Kidney epithelial cell (primary cell): ENCODE measurements at places on chromosomes 12 and 14. TPM values are rescaled to one million over a fixed set of nuclear protein-coding genes. Genes with fewer than 3 reads are reported as not detected.

CLEC4A gene
- total RNA-seq, result 0.50 and 0.62 TPM in 2 replicates

- DNase-seq, result no peak
Measured at GRCh38 chr14:50347521-50347920, 35.4 kb downstream of the DMAC2L start.

DNA sequence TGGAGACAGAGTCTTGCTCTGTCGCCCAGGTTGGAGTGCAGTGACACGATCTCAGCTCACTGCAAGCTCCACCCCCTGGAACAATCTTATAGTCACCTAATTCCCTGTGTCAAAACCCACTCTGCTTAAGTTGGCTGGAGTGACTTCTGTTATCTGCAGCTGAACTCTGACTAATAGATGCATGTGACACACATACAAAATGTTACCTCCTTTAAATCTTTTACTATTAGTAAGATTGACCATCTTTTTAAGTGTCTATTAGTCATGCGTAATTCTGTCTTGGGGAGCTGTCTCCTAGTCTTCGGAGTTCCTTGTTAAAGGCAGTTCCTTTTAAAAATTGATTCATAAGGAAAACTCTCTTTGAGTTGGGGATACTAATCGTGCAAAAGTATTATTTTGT is 7.4 kb downstream of the IFI27L1 start:
- no peak for DNase-seq

DNA sequence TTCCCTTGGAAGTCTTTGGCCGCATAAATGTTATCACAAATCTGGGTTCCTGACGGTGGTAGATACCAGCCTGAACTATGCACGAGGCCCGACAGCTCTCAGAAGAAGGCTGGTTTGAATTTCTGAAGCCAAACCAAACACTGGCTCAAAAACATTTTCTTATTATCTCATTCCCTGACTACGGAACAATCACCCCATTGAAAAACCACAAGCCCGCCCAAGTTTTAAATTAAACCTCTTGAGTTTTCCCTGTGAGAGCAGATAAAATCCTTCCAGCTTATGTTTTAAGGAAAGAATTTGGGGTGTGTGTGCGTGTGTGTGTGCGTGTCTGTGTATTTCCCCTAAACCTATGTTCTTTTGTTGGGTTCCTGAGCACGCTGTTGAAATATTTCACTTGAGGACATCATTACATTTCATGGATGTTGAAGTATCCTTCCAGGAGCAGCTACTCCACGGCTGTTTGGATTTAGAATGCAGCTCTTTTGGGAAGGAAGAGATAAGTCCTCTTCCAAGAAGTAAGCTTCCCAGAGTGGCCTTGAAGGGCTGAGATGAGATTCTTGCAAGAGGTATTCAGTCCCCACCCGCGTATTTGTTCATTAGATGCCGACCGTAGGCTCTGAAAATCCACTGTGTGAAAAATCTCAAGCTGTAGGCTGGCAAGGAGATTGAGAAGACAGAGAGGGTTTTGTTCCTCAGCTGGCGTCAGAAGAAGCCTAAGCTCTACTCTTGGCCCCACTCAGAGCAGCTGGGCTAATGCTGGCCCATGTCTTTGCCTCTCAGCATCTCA is 131.0 kb upstream of the NCOR2 start:
- no peak for DNase-seq

DNA sequence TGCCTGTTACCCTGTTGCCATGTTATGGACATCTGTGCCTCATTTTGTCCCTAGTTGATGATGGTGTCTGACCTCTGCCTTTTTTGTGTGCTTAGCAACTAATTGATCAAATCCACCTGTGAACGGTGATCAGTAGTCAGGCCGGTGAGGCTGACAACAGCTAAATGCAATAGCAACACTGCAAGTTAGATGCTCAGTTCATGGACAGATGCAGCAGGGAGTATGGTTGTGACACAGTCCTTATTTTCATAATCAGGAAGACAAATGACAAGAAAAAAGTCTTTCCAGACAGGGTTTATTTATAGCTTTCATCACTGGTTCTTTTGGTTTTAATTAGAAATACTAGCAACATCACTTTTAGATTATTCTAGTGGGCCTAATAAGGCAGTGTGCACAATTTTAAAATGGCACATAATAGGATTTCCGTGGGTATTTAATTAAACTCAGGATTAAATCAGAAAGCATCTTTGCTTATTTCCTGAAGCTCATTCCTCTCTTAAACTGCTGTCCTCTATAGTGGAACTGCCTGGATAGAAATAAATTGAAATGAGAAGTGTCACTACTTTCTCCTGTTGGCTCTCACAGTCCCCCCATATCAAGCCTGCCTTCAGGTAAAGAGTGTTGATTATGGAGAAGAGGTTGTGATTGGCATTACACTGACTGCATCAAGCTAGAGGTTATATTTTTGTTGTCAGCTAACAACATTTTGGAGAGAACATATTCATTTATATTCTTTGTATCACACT is 281.1 kb upstream of the NAV3 start:
- no peak for DNase-seq

GPR68 gene
- total RNA-seq, result 3.4 and 4.7 TPM in 2 replicates

SCAF11 gene
- 92.4 and 108 TPM in 2 replicates for total RNA-seq

CLEC9A gene
- not detected in 2 replicates for total RNA-seq

- no peak for DNase-seq
Measured at GRCh38 chr12:58414398-58414871, 473.1 kb downstream of the ATP23 start.
